ENCODE measurements at places on chromosomes 12 and 14.

DNA sequence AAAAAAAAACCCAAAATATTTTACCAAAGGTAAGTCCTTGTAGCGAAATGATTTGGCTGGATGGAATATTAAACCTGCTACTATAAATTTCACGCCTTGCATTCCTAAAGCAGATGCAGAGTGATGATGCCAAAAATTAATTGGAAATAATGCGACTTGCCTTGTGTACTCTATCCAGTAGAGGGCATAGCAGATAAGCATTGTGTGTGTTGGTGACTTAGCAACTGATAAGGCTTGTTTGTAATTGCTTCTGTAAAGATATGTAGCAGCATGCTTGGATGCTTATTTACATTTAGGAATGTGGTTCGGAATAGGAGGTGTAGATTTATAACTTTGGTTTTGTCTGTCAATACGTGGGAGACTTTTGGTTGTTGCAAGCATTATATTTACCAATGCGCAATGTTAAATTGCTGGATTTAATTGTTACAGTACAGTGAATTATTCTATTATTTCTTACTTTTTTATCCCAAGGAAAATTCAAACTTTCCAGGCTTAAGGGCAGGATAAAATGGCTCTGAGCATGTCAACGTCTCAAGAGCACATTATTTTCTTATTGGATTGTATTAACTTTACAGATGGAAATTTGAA, 80.5 kb downstream of the TMEM260 start:
- no peak for DNase-seq

DNA sequence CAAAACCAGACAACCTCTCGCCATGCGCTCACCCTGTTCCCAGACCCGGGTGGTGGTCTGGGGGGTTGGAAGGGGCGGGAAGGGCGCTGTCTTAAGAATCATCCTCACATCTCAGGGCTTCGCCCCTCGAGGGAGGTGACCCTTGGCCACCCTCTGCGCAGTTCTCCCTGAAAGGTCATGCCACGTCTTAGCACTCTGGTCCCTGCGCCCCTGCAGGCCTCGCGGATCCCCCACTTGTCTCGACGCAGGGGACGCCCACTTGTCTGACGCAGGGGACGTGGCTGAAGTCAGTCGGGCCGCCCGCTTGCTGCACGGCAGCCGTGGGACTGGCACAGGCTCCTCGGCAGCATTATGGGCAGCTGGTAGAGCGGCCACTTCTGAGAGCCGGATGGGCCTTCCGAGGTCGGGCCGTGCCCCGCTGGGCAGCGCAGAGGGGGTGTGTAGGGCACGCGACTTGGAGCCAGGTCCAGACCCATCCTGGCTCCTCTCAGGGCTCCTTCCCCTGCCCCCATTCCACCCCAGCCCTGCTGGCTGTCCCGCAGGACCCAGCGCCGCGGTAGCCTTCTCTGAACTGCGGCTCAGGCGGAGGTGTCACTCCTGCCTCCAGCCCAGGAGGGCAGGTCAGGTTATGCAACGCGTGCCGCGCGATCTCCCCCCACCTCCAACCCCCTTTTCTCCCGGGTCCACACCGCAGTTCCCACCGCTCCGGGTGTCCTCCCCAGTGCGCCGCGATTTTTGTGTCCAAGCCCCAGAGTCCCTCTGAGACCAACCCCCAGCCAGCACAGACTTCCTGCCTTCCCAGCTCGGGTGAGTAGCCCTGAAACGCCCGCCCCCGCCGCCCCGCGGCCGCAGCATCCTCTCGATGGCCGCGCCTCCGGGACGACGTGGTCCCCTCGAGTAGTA, 40.9 kb upstream of the CAPRIN2 start:
- peak; percentile 75 for DNase-seq

DNA sequence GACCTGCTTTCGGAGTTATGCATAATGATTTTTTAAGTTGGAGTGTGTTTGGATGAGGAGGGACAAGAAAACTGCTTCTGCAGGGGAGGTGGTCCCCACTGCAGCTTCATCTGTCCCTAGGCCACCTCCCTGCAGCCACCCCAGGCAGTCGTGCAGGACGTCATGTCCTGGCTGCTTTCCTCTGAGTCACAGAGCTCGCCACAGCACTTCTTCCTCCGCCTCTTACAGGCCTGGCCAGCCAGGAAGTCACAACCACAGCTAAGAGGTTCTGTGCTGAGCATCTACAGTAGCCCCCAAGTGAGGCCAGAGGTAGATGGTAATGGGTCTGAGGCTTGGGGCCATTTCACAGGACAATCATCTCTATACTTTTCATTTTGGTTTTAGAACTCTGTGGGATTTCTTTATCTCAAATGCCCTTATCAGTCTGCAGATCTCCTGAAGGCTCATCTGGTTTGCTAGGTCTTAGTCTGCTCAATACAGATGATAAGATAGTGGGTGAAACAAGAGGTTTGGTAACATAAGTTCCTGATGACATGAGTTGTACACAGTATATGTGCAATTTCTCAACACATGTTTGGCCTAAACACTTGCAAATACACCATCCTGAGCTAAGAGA, 106.4 kb downstream of the ARF6 start:
- DNase-seq: peak; percentile 78

DNA sequence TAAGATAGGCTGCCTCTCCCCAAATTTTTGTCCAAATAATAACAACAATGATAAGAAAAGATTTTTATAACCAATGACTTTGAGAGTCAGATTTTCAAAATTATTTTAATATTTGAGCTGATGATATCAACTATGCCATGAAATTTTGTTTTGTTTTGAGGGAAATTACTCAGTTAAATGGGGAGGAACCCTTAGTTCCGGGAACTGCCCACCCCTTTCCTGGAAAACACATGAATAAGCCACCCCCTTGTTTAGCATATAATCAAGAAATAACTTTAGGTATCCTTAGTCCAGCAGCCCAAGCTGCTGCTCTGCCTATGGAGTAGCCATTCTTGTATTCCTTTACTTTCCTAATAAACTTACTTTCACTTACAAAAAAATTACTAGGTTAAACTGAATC, 61.4 kb downstream of the HMGA2 start:
- no peak for DNase-seq

GRCh38 chr14:92502541-92503286, 10.9 kb upstream of the RIN3 start:
- DNase-seq: no peak

DNA sequence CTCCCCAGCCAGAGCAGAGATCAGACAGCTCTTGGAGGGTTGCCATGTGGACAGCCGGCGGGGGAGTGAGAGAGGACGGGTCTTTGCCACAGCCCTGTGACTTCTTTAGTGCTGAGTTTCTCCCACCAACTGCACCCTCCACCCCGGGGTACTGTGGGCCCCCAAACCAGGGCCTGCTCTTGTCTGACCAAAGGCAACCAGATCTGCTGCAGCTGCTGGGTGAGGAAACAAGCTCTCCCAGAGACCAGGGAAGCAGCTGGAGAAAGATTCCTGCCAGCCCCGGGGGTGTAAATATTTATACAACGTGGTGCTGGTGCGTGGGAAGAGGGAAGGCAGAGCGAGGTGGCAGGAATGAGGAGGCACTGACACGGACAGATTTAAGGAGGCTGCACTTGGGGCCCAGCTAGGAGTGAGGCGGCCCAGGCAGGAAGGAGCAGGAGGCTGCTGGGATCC, 14.3 kb upstream of the ZFP36L1 start:
- no peak for DNase-seq

DNA sequence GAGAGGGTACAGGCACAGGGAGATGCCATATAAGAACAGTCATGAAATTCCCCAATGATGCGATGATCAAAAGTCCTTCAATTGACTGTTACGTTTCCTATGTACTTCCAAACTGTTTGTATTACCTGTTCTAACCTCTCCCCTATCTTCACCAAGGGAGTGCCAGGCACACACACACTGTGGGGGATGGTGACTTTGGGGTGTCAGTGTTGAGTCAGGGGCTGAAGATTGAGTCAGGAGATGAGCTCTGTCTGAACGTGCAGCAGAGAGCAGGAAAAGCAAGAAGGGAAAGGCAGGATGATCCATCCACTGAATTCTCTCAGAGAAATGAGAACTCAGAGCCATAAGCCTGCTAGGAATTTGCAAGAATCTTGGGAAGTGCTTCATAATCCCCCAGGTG, 153.4 kb downstream of the EFCAB11 start:
- DNase-seq: no peak

DNA sequence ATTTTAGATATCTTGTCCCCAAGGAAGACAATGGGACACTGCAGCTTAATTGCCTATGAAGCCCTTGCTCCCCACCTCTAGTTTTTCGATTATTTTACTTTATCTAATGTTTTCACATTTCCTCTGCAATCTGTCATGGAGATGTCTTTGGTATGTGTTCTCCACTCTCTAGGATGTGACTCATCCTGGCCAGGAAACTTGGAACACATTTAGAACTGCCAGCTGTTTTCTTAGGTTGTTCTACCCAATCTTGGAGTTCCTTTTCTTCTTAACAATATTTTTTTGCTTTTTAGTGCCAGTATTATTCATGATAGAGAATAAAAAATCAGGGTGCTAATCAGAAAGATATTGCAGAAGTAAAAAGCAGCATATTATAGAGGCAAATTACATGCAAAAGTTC, 101.7 kb upstream of the CLEC14A start:
- DNase-seq: no peak

GRCh38 chr12:19095756-19096480, 33.6 kb upstream of the PLEKHA5 start:
- DNase-seq: no peak

DNA sequence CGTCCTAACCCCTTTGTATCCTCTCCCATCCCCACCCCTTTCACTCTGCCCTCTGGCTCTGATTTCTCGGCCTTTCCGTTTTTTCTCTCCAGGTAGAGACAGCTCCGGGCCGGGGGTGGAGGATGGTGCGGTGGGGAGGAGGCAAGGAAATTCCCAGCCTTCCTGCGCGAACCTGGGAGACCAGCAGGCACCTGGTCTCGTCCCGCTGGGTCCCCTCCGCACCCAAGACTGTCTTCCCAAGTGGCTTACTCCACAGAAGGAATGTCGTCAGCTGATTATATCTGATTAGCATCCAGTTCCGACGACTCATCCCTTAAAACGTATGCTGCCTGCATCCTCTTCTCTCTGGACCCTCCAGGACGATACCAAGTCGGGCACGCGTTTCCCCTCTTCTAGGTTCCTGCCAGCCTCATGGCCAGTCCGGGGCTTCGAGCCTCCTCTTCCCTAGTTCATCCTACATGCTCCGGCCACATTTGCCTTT, 42.2 kb upstream of the CAPRIN2 start:
- no peak for DNase-seq

DNA sequence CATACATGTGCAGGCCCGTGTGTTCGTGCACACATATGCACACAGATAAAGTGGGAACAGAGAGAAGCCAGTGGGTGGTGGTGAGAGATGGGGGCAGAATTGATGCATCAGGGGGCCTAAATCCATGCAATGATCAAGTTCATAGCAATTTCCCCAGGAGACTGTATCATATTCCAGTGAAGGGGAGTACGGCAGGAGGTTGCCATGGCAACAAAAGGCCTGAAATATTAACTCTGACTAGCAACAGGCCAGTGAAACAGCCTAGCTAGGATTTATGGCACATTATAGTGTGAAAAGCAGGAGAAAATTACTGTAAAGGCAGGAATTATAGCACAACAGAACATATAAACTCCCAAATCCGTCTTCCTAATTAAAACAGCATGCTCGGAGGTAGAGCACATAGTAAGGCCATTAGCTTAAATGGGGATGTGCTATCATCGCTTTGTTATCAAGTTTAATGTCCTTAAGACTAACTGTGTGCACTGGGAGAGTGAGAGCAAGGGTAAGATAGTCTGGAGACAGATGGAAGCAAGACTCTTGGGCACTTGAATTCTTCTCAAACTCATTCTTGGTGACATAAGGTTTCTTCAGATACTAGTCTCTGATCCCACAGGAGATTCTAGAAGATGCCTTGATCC, 806.3 kb downstream of the DIO2 start:
- no peak for DNase-seq

- DNase-seq: no peak
Measured at GRCh38 chr12:107493135-107493494, 192.5 kb upstream of the PWP1 start.

GRCh38 chr12:52415870-52416750, 10.0 kb upstream of the KRT82 start:
- DNase-seq: no peak

GRCh38 chr12:99128246-99128802, 483.2 kb downstream of the APAF1 start:
- DNase-seq: no peak

GRCh38 chr12:123843912-123844748, 82.0 kb downstream of the DNAH10 start:
- DNase-seq: no peak

DNA sequence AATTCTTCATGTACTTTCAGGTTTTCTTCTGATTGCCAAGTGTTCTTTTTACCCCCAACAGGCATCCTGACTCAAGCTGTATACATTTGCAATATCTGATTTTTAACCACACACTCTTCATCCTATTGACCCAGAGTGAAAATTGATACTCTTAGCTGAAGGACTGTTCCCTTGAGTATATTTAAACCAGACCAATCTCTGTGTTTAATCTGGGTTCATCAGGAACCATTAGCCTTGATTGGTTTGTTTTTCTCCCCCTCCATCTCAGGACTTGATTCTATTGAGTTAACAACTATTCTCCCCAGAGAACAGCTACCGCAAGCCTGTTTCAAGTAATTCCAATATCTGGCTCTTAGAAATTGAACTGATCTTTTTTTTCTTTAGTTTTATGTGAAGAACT, 222.3 kb upstream of the NOVA1 start:
- DNase-seq: no peak

DNA sequence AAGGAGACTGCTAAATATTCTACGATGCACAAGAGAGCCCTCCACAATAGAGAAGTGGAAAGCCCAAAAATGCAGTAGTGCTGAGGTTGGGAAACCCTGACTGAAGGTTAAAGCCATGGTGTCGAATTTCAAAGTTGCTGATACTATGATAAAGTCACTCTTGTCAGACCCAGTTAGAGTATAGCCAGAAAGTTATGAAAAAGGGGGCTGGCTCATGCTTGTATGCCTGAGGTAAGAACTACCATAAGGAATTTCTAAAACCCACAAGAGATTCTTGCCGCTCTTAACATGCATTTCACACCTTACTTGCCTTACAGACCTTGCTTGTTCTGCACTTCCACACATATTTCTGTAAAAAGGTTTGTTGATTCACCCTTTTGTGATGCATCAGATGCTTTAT, 184.6 kb downstream of the SLC6A15 start:
- DNase-seq: no peak

DNA sequence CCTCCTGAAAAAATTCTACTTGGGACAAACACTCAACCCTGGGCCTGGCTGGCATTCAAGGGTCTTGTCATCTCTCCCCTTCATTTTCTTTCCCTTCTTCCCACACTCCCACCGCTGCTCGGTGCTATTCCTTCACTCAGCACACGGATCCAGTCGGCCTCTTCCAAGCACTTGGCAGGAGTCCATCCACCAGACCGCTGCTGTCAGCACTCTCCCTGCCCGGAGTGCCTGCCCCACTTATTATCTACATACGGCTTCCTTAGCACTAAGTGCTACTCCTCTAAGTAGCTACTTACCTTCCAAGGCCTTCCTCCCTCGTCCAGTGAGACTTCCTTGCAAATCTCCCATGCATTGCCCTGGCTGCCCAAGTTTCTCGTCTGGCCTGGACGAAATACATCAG, 29.8 kb downstream of the CALM1 start:
- DNase-seq: no peak

Measured in stimulated activated CD4-positive, alpha-beta T cell treated with anti-CD3 and anti-CD28 coated beads, Interleukin-2, amount 100 ng/mL, for 24 hours (primary cell).